ENCODE measurements at places on chromosomes 1 and 21.

GRCh38 chr21:28923439-28923975, 69.2 kb downstream of the LTN1 start:
- no peak for DNase-seq

DNA sequence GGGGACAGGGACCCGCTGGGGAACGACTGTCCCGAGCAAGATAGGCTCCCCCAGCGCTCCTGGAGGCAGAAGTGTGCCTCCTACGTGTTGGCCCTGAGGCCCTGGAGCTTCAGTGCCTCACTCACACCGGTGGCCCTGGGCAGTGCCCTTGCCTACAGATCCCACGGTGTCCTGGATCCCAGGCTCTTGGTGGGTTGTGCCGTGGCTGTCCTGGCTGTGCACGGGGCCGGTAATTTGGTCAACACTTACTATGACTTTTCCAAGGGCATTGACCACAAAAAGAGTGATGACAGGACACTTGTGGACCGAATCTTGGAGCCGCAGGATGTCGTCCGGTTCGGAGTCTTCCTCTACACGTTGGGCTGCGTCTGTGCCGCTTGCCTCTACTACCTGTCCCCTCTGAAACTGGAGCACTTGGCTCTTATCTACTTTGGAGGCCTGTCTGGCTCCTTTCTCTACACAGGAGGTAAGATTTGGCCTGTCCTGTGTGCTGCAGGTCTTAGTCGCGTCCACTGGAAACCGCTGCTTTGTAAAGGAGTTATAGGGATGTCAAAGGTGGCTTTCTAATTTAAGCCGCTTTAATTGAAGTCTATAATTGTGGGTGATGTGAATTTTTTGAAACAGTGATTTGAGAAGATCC, 717 bp downstream of the UBIAD1 start:
- no peak for DNase-seq

DNA sequence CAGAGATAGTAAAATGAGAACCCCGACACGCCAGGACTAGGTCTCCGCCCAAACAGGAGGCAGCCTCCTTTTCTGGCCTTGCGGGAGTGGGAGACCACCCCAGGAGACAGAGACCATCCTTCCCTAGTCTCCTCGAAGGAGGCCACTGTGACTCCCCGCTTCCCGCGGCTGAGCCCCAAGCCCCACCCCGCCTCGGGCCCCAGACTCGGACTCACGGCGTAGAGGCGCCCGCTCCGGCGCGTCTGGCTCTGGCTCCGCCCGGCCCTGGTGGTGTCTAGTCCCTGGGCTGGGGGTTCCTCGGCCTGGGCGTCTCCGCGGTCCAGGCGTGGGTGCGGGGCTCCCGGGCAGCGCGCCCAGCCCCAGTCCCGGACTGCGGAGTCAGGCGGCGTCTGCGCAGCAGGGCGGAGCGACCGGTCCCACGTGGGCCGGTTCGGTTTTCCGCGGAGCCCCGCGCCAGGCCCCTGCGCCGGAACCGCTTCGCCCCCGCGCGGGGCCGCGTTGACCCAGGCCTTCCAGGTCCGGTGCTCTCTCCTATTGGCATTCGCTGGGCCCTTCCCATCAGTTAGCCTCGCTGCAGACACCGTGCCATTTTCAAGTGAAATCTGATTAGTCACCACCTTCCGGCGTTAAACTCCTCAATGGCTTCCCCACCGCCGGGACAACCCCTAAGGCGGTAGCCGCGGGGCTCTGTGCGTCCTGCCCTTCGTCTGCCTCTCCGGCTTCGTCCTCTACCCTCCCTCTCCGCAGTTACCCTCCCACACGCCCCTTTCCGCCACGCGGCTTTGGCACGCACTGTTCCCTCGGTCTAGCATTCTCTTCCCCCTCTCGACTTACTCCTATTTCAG, at the start of gene C1orf216:
Gene C1orf216, minus strand, starts transcription at position 393 of the 845 bp plus-strand sequence. CDS start 2,563 bp downstream, outside the sequence.
- peak; percentile 40 for DNase-seq

DNA sequence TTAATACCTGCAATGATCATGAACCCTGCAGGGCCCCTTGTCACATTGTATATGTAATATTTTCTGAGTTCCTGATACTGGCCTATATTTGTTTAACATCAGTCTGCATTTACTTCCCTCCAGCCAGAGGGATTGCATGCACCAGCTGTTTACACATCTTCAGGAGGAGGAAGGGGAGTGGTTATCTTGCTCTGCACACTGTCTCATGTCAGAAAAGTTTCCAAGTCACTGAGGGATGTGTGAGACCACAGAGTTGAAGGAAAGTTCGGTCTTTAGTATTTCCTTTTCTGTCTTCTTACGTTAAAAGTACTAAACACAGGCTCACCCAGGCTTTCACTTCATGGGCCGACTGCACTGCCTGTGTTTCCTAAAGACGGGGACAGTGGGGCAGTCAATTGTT, 574.1 kb downstream of the LMO4 start:
- DNase-seq, result no peak

DNA sequence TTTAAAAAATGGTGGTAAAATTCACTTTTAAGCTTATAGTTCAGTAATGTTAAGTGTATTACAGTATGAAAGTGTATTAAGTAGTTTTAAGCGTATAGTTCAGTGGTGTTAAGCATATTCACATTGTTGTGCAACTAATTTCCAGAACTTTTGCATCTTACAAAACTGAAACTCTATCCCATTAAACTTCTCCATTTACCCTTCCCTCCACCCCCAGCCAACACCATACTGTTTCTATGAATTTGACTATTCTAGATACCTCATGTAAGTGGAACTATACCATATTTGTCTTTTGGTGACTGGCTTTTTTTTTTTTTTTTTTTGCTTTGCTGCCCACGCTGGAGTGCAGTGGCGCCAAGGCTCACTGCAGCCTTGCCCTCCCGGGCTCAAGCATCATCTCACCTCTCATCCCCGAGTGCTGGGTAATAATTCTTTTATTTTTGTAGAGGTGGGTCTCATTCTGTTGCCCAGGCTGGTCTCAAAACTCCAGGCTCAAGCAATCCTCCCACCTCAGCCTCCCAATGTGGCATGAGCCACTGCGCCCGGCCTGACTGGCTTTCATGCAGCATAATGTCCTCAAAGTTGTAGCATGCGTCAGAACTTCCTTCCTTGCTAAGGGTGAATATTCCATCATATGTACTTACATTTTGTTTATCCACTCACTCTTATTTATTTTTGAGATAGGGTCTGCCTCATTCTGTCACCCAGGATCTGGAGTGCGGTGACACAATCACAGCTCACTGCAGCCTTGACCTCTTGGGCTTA, 45.1 kb upstream of the BMP8B start:
- no peak for DNase-seq

DNA sequence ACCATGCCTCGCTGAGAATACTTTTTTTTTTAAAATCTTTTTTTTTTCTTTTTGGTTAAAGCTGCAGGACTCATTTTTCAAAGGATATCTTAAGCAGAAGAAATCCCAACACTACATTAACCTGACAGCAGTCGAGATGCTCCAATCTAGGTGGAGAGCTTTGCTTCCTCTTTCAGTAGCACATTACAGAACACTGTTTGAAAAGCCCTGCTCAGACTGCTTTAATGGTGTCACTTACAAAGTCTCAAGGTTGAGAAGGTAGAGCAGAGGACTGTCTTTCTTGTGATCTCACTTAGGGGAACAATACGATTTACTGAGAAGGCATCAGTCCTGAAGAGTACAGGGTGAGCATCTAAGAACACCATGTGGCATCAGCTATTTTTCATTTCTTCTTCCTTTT, 21.0 kb upstream of the CPLANE2 start:
- no peak for DNase-seq

GRCh38 chr21:45478115-45478801, 64.0 kb downstream of the SLC19A1 start:
- DNase-seq, result peak; percentile 56

- DNase-seq, result peak; percentile 23
These were observed 30.0 kb downstream of the LRRC3 start for GRCh38 chr21:44485254-44485793.

DNA sequence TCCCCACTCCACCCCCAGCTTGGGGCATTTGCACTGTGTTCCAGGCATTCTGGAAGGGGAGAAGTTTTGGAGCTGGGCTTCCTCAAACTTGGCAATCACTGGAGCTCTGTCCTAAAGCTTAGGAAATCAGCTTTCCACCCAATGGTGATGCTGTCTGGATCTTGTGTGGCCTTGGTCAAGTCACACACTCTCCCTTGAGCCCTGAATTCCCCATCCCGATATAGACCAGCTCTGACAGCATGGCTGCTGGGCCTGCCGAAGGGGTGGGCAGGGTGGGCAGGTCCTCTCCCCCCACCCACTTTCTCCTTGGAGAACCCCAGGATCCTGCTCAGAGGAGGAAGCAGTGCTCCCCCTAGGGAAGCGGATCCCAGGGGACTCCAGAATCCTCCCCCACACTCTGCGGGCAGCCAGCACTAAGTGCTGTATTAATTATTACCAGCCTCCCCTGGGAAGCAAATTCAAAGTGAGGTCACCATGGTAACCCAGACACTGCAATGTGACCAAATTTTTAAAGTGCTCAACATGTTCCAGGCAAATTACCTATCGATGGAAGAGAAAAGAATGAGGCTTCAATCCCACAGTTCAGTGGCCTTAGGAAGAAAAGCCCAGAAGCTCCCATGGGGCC, 21.3 kb upstream of the LDLRAP1 start:
- no peak for DNase-seq

GRCh38 chr1:94721240-94721639, 98.9 kb upstream of the SLC44A3 start:
- DNase-seq, result no peak
